ENCODE measurements at places on chromosomes 16 and 17.

GRCh38 chr17:13920413-13920812, 148.9 kb upstream of the COX10 start:
- DNase-seq: no peak

- peak; percentile 39 for DNase-seq
Measured at GRCh38 chr17:75843577-75844529, at the start of gene UNC13D. Gene UNC13D, minus strand, starts transcription at chr17:75844404. Its CDS starts 67 bp downstream, at chr17:75844337.

- DNase-seq: no peak
Measured at GRCh38 chr16:66273644-66274334, 92.7 kb upstream of the CDH5 start.

GRCh38 chr17:69055334-69055733, 5.4 kb downstream of the ABCA9 start:
- DNase-seq: no peak

DNA sequence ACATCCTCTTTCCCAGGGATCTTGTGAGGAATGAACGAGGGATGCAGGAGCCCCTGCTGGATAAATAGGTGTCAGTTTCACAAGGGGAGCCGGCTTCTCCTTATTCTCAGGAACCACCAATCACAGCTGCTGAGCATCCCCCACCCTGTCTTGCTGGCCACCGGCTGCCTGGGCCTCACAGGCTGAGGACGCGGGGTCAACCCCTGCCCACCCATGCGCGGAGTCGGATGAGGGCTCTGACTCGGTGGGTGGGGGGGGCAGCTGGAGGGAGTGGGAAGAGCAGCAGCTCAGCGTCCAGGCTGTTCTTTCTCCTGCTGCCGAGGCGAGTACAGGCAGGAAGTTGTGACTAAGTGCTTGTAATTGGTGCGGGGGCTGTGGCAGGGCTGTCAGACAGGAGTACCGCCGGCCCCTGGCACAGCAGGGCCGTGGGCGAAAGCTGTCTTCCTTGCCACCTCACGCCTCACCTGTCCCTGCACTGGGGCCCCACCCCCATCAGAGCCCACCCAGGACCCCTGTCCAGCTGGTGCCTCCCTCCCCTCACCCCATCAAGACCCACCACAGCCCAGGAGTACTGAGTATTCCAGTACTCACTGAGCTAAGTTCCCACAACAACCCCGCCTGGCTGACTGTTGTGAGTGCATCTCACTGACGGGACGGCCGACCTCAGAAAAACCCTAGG, 11.0 kb upstream of the DPEP1 start:
- peak; percentile 57 for DNase-seq

- DNase-seq: no peak
Measured at GRCh38 chr17:60231691-60232090, 81.9 kb downstream of the CA4 start.

DNA sequence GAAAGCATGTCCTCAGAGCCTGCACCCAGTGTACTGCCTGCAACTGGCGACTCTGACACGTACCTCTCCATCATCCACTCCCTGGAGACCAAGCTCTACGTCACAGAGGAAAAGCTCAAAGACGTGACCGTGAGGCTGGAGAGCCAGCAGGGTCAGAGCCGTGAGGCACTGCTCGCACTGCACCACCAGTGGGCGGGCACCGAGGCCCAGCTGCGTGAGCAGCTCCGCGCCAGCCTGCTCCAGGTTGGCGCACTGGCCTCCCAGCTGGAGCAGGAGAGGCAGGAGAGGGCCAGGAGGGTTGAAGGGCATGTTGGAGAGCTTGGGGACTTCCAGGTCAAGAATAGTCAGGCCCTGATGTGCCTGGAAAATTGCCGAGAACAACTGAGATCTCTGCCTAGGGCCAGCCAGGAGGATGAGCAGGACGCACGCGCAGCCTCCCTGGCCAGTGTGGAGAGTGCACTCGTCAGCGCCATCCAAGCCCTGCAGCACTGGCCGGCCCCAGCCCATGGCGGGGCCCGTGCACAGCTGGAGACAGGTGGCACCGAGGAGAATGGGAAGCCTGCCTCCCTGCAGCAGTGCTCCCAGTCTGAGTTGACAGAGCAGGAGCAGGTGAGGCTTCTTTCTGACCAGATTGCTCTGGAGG, 40.3 kb downstream of the PLD6 start:
- DNase-seq: no peak

DNA sequence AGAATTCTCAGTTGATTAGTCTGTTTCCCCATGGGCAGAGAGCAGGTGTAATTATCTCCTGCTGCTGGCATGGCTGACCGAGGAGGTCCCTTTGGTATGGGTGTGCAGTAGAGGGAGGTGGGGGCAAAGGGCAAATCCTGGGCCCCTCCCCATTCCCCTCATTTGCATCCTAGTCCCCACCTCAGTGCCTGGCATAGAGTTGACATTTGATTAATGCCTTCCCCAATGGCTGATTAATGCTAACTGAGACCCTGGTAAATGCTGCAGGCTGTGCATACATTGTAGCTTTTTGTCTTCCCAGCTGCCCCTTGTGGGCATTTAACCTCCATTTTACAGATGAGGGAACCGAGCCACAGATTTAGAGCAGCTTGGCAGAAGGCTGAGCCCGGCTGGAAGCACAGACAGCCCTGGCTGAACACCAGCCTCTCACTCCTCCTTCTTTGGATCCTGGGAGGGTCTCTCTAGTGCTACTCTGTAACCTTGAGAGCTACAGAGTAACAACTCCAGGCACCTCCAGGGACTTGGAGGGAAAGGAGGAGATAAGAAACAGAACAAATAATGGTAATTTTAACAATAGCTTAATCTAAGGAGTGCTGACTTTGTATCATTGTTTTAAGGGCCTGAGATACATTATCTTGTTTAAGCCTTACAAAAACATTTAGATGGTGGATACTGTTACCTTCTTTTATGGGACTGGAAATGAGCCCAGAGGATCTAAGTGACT, 5.1 kb downstream of the PLCG2 start:
- DNase-seq: no peak

DNA sequence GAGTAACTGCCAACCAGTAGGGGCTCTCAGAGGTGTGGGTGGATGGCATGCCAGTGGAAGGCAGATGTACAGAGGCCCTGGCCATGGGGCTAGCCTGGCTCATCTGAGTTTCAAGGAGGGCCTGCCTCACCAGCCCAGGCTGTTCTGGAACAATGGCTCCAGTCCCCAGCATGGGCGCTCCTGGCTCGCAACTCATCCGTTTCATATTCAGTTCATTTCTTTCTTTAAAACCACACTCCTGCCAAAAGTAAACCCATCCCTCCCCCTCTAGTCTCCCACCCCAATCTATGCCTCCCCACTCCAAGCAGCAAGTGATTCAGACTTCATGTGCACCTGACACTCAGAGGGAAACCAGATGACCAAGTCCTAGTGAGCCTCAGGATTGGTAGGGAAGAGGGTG, 2.4 kb downstream of the CCL13 start:
- no peak for DNase-seq

- no peak for DNase-seq
Measured at GRCh38 chr17:70357190-70357589, 187.9 kb downstream of the KCNJ2 start.

- DNase-seq: no peak
Measured at GRCh38 chr16:47731252-47731651, 270.1 kb downstream of the PHKB start.

DNA sequence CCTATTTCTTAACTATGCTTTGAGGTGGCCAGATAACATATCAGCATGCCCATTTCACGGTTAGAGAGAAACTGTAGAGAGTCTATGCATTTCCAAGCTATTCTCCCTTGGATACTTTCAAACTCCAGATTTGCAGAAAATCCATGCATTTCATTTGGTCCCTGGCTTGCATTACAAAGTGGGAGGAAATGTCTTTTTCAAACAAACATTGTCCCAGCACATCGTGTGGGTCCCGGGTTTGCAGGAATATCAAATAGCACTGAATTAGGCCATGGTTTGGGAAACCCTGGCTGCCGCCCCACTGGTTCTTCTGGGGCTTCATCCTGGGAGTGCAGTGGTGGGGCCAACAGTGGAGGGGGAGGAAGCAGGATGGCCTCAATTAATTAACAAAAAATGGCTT, 171.9 kb downstream of the IRX5 start:
- DNase-seq: no peak

- no peak for DNase-seq
Measured at GRCh38 chr16:87484487-87485331, 8.1 kb downstream of the ZCCHC14 start.

DNA sequence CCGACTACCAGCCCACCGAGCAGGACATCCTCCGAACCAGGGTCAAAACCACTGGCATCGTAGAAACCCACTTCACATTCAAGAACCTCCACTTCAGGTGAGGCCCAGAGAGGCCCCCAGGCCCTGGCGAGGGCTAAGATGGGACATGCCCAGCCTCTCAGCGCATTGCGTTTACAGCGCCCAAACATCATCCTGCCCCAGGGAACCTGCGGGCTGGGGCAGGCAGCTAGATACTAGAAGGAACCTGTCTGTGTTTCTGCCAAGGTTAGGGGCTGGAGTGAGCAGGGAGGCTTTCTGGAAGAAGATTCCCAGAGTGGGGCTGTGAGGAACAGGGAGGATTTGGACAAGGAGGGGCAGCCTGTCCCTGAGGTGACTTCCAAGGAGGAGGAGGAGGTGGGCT, 90.6 kb downstream of the AMFR start:
- DNase-seq: no peak

- DNase-seq: no peak
Measured at GRCh38 chr16:9859701-9860327, 322.4 kb downstream of the GRIN2A start.

DNA sequence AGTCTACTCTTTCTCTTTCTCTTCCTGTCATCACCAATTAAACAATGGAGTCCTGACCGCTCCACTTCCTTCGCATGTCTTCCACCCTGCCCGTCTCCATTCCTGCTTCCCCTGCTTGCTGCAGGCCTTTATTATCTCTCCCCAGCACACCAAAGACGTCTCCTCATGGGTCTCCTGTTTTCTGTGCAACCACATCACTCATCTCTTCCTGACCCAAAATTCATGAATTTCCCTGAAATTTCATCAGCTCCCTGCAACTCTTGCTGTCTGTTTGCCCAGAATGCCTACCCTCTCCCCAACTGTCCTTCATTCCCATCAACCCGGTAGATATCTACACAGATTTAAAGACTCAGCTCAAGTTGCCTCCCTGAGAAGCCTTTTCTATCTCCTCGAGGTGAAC, 76.7 kb upstream of the ALOX12 start:
- no peak for DNase-seq

DNA sequence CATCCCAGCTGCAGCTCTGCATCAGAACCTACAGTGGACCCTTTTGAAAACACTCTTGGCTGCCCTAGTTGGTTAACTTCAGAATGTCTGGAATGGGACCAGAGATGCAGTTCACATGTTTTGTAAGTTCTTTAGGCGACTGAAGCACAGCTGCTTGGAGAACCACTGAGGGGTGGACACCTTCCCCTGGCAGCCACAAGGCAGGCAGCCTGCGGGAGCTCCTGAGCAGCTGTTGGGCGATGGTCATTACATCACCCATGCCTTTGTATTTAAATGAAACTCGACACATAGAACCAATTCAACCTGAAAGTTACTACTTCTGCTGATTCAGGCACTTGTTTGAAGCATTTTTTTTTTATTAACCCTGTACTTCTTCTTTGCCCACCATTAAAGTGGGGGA, 151.5 kb downstream of the LGALS9B start:
- DNase-seq: no peak

- no peak for DNase-seq
Measured at GRCh38 chr17:45438931-45439610, 6.4 kb upstream of the ARHGAP27 start.

DNA sequence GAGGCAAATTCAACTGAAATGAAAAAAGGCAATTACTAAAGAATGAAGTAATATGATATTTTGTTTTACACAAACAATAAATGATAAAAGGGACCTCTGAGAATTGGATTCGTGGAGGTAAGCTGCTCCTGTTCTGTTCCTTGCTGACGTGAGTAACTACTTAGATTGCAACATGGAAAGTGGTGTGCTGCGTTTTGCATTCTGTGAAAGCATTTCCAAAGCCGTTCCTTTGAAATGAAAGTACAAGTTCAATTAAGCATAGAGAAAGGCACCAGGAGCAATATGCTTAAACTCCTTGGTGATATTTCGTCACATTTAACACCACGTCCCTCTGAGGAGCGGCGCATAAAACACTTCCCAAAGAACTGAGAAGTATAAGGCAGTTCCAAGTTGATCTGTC, 381.7 kb downstream of the UTP18 start:
- no peak for DNase-seq

- DNase-seq: no peak
Measured at GRCh38 chr16:57062329-57062728, 30.1 kb upstream of the CPNE2 start.

DNA sequence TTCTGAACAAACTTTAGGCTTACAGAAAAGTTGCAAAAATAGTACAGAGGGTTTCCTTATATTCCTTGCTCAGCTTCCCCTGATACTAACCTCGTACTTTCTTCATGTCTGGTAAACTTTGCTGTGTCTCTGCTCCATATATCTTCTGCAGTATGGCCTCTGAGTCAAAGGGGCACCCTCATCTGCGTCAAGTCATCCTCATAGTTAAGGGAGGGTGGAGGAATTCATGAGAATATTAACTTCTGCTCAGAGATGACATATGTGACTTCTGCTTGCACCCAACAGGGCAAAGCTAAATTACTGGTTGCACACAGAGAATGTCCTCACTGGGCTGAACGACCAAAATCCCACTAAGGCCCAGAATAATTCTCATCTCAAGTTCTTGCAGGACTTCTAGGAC, 4.3 kb upstream of the CCL7 start:
- no peak for DNase-seq

GRCh38 chr17:80424261-80424660, 9.3 kb downstream of the ENDOV start:
- DNase-seq: no peak

- no peak for DNase-seq
Measured at GRCh38 chr17:27540318-27541101, 84.3 kb downstream of the KSR1 start.

DNA sequence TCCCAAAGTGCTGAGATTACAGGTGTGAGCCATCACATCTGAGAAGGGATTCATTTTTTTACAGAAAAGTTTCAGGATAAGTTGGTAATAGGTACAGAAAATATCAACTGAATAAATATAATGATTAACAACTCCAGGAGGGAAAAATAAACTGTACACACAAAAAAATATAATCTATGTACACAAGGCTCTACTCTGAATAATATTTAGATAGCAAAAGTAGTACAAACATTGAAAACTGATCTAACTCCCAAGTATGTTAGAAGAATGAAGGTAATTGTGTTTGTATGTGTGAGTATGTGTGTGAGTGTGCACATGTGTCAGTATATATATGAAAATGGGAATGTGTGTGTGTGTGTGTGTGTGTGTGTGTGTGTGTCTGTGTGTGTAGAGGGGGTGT, 20.4 kb downstream of the TUBD1 start:
- DNase-seq: no peak

DNA sequence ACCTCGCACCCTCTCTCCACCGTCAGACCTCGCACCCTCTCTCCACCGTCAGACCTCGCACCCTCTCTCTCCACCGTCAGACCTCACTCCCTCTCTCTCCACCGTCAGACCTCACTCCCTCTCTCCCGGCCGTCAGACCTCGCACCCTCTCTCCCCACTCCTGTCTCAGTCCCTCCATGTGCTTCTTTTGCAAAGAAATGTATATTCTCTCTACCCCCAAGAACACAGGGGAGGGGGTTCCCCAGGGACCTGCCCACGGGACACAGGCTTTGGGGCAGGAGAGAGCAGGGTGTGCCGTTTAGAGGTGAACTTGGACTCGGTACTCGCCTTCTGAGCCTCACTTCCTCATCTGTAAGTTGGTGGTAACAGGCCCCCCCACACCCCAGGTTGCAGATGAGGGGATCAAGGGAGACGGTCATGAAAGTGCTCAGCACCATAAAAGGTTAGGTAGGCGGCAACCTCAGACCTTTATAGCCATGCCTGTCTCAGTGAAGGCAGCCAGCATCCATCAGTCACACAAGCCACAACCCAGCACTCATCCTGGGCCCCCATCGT, 63.7 kb downstream of the RPH3AL start:
- DNase-seq: no peak

GRCh38 chr16:56282451-56282850, 91.2 kb downstream of the GNAO1 start:
- no peak for DNase-seq
